Ovary (tissue), 10 donors: ENCODE measurements at places on chromosomes 6 and 20. TPM values are rescaled to one million over a fixed set of nuclear protein-coding genes. Genes with fewer than 3 reads are reported as not detected.
A peak's percentile ranks its signal among the peaks of the same experiment; 100 is the strongest.

The CPNE5 gene
- 2.5 TPM for total RNA-seq

The SMLR1 gene
- not detected for total RNA-seq

The SPTLC3 gene
- 7.9 TPM for total RNA-seq

The JAG1 gene
- 30.5 TPM for total RNA-seq

The GSTA2 gene
- not detected for total RNA-seq

DNA sequence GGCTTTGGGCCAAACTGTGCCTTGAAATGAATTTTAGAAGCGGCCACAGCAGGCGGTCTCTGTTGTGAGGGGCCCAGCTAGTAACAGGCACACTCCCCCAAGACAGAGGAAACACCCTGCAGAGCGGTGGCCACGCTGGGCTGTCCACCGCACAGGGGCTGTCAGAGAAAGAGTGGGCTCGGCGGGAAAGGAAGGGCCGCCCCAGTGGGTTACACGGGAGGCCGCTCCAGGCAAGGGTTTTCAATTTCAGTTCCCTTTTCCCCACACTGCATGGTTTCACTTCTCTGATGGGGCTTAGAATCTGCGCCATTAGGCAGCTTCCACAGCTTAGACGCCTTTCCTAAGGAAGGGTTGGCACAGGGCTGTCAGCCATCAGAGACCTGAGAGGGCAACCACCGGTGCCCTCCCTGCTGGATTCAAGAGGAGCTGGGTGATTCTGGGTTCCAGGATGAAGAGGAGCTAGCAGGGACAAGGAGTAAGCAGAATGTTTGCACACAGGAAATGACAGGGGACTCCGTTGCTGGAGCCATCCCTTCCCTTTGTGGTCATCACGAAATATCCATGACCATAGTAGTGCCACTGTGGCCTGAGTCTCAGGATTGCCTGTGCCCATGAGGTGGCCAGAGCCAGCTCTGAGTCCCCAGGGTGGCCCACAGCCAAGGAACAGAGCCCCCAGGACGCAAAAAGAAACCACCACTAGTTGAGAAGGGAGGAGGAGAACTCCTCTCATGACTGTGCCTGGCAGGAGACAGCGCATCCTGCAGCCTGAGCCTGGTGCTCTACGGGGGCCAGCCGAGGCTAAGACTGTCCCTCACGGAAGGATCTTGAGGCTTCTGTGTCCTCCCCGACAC, 282.7 kb downstream of the NRN1 start:
- H3K4me3 ChIP-seq: no peak overlapping the region
- H3K4me1 ChIP-seq: no peaks in the 10 kb centered on the region
- H3K36me3 ChIP-seq: no peaks in the 10 kb centered on the region
- H3K27me3 ChIP-seq: no peaks in the 10 kb centered on the region
- H3K27ac ChIP-seq: no peak overlapping the region

DNA sequence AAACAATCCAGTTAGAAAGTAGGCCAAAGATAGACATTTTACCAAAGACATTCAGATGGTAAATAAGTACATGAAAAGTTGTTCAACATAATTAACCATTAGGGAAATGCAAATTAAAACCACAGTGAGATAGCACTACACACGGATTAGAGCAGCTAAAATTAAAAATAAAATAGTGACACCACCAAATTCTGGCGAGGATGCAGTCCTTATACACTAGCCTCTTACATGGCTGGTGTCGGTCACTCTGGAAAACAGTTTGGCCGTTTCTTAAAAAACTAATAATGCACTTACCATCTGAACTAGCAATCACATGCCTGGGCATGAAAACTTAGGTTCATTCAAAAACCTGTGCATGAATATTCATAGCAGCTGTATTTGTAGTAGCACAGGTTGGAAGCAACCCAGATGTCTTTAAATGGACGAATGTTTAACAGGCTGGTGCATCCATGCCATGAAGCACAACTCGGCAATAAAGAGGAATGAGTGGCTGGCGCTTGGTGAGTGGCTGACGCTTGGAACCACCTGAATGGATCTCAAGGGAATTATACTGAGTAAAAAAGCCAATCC, 77.0 kb downstream of the FAM120B start:
- no peaks in the 10 kb centered on the region for H3K27me3 ChIP-seq
- no peaks in the 10 kb centered on the region for H3K4me1 ChIP-seq
- no peak overlapping the region for H3K4me3 ChIP-seq
- no peaks in the 10 kb centered on the region for H3K36me3 ChIP-seq

DNA sequence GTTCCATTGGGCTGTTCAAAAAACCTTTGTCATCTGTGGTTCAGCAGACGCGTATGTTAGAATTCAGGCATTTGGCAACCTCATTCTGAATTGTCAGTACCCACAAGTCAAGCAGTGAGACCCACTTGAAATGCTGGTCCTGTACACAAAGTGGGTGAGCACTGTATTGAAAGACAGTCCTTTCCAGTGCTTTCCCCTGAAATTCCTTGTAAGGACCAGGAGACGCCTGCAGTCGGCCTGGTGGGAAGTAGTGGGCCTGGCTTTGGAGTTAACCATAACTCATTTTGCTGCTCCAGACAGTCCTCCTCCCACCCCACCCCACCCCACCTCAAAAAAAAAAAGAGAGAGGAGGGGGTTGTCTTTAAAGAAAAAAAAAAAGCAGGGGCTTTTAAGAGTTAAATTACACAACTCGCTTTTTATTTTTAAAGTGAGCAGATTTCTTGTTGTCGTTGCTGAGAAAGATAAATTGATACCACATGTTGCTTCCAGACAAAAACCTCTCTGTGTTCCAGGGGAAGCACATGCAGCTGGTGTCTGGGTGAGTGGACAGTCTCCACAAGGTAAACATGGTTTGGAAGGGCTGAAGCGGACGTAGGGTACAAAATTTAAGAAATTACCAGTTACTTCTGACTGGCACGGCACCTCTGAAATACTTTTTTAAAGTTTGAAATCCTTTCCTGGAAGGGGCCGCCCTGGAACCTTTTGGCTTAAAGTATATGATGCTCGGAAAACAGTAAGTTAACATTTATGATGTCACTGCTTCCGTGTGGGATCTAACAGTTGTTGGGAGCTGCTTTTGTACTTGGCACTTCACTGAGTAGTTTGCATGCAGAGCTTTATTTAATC, 95.3 kb downstream of the FOXO3 start:
- H3K4me1 ChIP-seq: peaks cover 38% of the 10 kb centered on the region
- no peaks in the 10 kb centered on the region for H3K36me3 ChIP-seq
- peak; percentile 50 for DNase-seq
- peak overlapping the region; percentile 23 for H3K4me3 ChIP-seq
- H3K27me3 ChIP-seq: no peaks in the 10 kb centered on the region
- peak overlapping the region; percentile 11 for H3K27ac ChIP-seq

- no peaks in the 10 kb centered on the region for H3K27me3 ChIP-seq
- no peak for DNase-seq
- no peak overlapping the region for H3K4me3 ChIP-seq
- no peak overlapping the region for H3K27ac ChIP-seq
These were observed 7.2 kb downstream of the BTBD9 start for GRCh38 chr6:38632490-38632889.

DNA sequence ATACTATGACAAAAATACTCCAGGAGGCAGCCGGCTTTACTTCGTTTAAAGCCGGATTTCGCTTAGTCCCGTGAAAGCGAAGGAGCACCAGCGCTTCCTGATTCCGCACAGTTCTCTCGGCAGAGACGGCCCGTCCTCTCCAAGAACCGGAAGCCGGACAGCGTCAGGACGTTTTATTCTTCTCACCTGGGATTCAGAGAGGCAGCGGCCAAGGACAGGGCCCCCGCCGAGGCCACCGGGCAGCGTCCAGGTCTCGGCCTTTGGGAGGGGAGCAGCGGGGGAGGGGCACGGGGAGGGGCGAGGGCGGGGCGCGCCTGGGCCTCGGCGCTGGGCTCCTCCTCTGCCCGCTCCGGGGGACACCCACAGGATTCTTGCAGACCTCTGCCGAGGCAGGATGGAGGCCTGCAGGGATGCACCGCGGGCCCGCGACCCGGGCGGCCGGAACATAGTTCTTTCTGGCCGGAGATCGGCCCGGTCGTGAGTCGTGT, 2.8 kb upstream of the DIDO1 start:
- H3K27me3 ChIP-seq: no peaks in the 10 kb centered on the region
- peak overlapping the region; percentile 67 for H3K27ac ChIP-seq
- DNase-seq: peak; percentile 63
- H3K4me3 ChIP-seq: peak overlapping the region; percentile 58

- H3K4me3 ChIP-seq: no peak overlapping the region
- H3K27ac ChIP-seq: no peak overlapping the region
- H3K27me3 ChIP-seq: no peaks in the 10 kb centered on the region
- no peaks in the 10 kb centered on the region for H3K36me3 ChIP-seq
- peaks cover 4% of the 10 kb centered on the region for H3K4me1 ChIP-seq
These were observed 13.4 kb upstream of the RPS6KA2 start for GRCh38 chr6:166640342-166641043.

DNA sequence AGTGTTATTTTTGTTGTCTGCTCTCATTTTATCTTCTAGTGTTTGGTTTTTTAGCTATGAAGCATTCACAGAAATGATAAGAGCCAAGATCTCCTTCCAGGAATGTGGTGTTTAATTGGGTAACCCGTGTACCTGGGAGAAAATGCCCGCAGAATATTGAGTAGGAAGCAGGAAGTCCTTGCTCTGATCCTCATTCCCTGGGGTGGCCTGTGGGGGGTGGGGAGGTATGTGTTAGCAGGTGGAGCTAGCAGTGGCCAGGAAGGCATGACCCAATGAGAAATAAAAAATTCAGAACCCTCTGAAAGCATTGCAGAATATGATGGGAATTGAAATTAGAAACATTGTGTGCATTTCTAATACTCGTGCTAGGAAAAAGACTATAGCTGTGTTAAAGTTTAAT, 100.8 kb downstream of the DTD1 start:
- no peak for DNase-seq
- no peak overlapping the region for H3K27ac ChIP-seq
- H3K4me1 ChIP-seq: peaks cover 1% of the 10 kb centered on the region
- H3K27me3 ChIP-seq: no peaks in the 10 kb centered on the region
- no peaks in the 10 kb centered on the region for H3K36me3 ChIP-seq
- H3K4me3 ChIP-seq: no peak overlapping the region

- DNase-seq: no peak
- H3K4me3 ChIP-seq: no peak overlapping the region
- no peaks in the 10 kb centered on the region for H3K27me3 ChIP-seq
These were observed 66.4 kb downstream of the PKHD1 start for GRCh38 chr6:52020945-52021570.
